Stimulated activated CD8-positive, alpha-beta memory T cell treated with anti-CD3 and anti-CD28 coated beads, Interleukin-7, amount 100 ng/mL, for 1 hour (primary cell): ENCODE measurements at places on chromosomes 7 and 10.

DNA sequence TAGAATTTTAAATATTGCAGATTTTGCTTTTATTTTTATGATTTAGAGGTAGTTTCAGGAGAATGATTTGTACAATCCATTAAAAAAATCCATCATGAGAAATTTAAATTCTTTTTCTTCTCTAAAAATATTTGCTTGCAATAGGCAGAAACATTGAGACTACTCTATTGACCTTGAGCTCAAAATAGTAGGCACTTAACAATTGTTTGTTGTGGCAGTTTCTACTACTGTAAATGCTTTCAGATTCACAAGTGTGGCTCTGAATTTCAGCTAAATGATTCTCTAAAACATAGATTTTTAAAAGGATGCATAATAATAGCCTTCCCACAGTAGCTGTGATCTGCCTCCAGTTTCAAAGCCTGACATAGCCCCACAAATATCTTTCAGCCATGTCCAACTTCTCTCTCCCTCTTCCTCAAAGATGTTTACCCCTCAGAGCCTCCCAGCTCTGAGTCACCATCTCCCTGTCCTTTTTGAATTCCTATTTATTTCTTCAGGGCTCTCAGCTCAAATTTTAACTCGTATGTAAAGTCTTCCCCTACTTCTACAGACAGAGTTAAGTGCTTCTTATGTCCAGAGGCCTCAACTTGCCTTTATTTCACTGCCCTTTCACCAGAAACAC is 160.5 kb downstream of the AOAH start:
- no peak for DNase-seq

DNA sequence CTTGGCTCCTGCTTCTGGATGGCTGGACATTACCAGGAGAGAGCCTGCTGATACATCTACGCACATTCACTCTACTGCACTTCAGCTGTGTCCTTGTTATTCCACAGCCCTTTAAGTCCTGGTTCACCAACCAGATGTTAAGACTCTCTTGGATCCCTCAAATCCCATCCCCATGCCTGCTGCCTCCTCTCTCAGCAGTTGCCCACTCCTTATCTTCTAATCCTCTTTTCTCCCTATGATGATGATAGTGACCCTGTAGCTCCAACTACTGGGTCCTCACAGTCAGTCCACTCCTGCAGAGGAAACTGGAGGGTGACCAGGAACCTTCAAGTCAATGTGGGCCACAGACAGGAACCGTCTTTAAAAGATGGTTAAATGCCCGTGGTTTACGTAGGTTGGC is 96.3 kb upstream of the PDCD4 start:
- DNase-seq: no peak

GRCh38 chr10:29158066-29158465 is 130.8 kb upstream of the LYZL1 start:
- no peak for DNase-seq

DNA sequence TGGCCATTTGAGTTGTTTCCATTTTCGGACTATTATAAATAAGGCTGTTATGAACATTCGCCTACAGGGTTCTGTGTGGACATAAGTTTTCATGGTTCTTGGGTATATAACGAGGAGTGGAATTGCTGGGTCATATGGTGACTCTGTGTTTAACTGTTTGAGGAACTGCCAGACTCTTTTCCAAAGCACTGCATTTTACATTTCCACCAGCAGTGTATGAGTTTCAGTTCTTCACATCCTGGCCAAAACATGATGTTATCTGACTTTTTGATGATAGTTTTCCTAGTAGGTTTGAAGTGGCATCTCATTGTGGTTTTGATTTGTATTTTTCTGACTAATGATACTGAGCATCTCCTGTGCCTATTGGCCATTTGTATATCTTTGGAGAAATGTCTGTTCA is 5.4 kb downstream of the SUV39H2 start:
- DNase-seq: no peak

DNA sequence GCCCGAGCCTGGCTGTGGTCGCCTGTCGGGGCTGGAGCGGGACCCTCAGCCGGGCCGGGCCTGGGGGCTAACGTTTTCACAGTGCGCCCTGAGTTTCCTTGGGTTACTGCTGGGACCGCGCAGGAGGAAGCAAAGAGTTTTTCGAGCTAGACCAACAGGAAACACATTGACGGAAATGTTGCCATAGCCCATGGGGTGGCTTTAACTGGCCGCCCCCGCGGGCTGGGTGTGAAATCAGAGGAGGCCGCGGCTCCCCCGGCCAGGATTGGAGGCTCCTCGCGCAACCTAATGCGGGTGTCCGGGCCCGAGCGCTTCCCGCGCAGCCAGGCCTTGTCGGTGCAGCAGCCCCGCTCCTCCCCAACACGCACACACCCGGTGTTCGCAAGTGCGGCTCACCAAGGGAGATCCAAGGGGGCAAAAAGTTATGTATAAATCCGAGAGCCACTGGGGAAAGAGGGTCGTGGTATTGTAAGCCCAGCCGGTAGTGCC is 1.9 kb downstream of the HHEX start:
- DNase-seq: no peak

GRCh38 chr7:42168512-42168911 is 68.5 kb downstream of the GLI3 start:
- DNase-seq: no peak

DNA sequence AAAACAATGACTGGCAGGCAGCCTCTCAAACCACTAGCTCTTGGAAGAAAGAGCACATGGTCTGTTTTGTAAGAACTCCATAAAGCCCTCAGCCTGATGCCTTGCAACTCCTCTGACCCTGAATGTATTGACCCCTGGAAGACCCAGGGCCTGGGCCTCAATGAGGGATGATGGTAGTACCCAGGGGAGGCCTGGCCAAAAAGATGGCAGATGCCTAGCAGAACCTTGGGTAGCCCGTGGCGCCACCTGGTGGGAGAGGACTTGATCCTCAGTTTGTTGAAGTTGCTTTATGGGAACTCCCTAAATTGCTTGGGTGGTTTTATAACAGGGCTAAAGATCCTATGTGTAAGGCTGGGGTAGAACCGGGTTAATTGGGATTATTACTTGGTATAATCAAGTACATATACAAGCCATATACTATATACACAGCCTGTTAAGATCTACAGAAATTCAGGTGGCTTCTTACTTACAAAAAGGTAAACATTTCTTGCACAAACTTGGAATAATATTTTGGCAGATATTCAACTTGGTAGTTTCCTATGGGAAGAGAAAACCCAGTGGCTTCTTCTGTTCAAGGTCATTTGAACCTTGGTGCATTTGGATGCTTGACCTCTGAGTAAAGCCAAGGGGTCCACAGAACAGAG is 95.8 kb upstream of the CACUL1 start:
- DNase-seq: peak; percentile 20

GRCh38 chr7:92732316-92733036 is 103.9 kb downstream of the CDK6 start:
- DNase-seq: no peak
